ENCODE measurements at places on chromosomes 7 and 10. TPM values are rescaled to one million over a fixed set of nuclear protein-coding genes. Genes with fewer than 3 reads are reported as not detected.

KNDC1 gene
- not detected for total RNA-seq

GFRA1 gene
- total RNA-seq = 0.86 TPM

POT1 gene
- 18.0 TPM for total RNA-seq

POLR2J2 gene
- total RNA-seq = 5.3 TPM

CNNM1 gene
- 0.10 TPM for total RNA-seq

TCF7L2 gene
- 5.7 TPM for total RNA-seq

EVX1 gene
- not detected for total RNA-seq

PDSS1 gene
- 6.5 TPM for total RNA-seq
